Stimulated activated CD8-positive, alpha-beta memory T cell treated with anti-CD3 and anti-CD28 coated beads, Interleukin-7, amount 100 ng/mL, for 1 hour (primary cell): ENCODE measurements at places on chromosomes 11 and 22.

DNA sequence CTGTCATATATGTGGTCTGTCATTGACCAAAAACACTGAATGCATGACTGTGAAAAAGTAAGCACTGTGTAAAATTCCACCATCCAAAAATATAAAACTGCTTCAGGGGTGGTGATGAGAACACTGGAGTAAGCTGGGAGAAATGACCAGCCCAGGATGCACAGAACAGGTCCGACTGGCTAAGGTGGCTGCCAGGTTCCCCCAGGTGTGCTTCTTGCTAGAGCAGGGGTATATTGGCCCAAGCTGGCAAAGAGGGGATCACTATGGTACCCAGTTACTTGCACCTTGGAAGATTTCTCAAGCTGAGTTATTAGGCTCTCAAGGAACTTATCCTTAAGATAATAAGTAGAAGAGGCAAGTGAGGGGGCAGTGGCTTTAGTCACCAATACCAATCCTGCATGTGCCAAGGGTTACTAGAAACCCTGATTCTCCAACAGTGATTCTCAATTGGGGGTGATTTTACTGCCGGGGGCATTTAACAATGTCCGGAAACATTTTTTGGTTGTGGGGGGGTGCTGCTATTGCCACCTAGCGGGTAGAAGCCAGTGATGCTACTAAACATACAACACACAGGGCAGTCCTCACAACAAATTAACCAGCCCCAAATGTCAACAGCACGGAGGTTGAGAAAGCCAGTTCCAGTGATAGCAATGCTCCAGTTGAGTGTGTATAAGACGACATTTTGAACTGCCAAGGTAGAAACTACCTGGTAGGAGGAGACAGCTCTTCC is 15.7 kb downstream of the SNU13 start:
- no peak for DNase-seq

DNA sequence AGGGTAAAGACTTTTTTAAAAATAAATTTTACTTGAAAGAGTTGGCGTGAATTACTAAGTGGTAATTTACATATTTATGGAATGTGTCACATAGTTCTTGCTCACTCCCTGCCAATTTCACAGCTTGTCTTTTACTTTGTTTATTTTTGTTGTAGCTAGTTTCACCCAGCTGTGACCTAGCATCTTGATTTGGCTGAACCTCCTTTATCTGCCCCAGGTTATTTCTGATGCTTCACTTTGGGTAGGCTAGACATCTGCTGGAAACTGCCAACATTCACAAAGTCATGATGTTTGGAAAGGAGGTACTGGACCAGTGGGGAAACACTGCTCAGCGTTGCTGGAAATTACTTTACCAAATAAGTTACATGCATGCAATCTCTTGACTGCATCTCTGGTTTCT is 1676.0 kb upstream of the RAG2 start:
- no peak for DNase-seq

- DNase-seq: no peak
Observed at GRCh38 chr22:33047744-33048143, 10.4 kb downstream of the SYN3 start.

DNA sequence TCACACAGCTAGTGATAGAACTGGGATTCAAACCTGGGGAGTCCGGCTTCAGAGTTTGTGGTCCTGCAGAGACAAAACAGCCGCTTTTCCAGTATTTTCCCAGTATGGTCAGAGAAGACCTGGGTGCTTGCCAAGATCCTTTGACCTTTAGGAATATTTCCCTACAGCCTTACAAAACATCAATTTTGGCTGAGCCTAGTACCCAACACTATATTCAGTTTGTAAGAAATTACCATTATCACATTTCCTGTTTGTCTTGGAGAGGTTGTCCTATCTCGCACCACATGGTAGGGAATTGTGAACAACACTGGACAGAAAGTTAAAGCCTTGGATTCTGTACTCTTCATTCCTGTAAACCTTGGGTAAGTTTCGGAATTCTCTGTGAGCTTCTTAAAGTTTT is 10.7 kb upstream of the NEU3 start:
- no peak for DNase-seq

DNA sequence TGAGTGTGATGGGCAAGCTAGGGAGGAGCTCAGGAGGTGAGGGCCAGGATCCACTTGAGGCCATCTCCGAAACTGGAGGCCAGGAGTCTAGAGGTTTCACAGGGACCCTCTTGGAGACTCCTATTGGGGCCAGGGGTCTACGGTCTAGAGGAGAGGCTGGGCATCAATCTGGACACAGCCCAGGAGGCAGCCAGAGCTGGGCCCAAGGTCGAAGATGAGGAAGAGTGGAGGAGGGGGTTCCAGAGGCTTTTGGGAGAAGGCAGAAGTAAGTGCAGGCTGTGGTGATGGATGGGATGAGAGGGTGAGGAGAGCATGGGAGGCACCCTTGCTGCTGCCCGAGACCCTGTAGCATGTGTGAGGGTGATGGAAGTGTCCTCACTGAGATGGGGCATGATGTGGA is 56.6 kb downstream of the LRRC32 start:
- DNase-seq: no peak

GRCh38 chr11:33889821-33890378 is 2.0 kb downstream of the LMO2 start:
- DNase-seq: no peak

DNA sequence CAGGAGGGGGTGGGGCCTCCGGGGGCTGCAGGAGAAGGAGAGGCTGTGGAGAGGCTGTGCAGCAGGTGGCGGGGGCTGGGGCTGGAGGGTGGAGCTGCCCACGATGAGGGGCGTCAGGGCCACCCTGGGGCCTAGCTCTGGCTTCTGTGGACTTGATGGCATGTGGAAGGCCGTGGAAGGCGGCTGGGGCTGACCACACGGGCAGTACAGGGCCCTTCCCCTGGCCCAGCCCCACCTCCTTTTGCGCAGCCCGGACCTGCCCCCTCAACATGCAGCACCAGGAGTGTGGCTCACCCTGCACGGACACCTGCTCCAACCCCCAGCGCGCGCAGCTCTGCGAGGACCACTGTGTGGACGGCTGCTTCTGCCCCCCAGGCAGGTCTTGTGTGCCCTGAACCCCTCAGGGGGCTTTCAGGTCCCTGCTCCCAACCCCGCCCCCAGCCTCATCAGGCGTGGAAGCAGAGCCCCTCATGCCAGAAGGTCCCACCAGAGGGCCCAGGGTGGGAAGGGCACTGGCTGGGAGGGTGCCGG is 6.1 kb downstream of the MUC5B start:
- DNase-seq: no peak
